ENCODE measurements at places on chromosomes 3 and 15. TPM values are rescaled to one million over a fixed set of nuclear protein-coding genes. Genes with fewer than 3 reads are reported as not detected.

DNA sequence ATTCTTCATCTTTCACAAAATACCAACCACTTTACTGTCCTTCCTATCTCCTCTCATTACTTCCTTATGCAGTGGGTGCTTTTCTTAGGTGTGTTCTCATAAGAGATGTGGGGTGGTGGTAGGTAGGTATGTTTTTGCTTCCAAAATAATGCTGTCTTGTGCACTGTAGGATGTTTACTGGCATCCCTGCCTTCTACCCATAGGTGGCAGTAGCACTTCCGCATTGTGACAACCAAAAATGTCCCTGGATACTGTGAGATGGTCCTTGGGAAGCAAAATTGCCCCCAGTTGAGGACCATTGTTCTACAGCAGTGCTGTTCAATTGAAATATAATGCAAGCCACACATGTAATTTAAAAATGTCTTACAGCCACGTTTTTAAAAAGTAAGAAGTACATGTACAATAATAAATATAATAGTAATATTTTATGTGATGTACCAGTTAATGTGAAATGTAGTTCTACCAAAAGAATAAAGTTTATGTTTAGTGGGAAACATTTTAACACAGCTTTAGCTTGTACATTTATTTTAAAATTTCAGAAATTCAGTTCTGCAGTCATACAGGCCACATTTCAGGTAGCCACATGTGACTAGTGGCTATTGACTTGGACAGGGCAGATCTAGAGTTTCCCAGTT, 75.2 kb downstream of the NEO1 start:
- peak; percentile 9 for DNase-seq

DNA sequence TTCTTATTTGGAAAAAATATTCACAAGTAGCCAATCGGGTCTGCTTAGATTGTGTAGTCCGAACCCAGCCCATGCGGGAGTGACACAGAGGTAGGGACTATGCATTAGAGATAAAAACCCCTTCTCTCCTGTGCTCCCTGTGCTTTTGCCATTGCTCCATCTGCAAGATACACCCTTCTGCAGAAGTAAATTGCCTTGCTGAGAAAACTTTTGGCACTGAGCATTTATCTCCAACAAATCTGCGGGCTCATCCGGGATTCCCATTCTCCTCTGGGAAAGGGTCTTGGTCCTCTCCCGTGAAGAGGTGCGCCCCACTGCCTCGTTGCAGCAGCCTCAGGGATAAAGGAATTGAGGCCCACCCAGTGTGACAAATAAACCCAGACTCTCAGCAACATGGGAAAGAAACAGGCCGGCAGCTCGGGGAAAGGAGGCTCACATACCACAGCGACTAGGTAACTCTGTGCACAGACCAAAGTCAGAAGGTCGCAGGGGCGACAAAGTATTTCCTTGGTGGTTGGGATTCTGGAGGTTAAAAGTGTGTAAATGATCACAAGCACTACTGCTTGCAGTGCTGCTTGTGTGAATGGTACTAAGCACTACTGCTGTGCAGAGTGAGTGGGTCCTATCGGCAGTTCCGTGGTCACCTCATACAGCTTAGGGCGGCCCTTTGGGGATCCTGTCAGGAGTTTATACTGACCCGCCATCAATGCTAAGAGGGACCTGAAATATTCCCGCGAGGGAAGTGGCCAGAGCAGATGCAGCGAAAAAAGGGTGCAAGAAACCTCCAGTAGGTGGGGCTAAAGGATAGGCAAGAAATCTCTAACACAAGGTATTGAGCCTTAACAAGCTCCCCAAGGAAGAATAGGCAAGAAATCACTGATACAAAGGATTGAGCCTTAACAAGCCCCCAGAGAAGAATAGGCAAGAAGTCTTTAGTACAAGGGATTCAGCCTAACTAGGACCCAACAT, 54.3 kb downstream of the GSK3B start:
- peak; percentile 25 for DNase-seq

DNA sequence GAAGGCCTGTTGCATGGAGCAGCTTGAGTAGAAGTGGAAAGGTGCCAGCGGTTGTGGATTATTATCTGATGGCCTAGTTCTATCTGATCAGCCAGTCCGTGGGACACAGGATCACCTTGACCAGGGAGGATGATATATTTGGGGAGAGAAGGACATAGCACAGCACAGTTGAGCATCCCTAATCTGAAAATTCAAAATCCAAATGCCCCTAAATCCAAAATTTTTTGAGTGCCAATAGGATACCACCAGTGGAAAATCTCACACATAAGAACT, 6.0 kb downstream of the CSPG4 start:
- no peak for DNase-seq

DNA sequence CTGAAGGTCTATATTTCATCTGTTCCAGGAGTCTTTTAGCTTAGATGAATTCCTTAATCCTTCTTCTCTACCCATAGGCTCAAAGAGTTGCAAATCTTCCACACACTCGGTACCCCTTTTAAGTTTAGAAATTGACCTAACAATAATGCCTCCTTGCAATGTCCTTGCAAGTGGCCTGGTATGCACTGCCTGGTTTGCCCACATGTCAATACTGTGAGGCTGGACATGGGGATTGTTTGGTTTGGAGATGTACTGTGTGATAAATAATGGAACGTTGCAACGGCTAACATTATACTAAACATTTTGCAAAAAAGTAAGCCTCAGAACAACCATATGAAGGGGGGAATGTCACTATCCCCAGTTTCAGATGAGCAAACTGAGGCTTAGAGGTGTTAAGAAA, 22.4 kb upstream of the TPM1 start:
- DNase-seq, result no peak

- no peak for DNase-seq
Observed at GRCh38 chr3:25555695-25556437, 108.8 kb downstream of the TOP2B start.

DNA sequence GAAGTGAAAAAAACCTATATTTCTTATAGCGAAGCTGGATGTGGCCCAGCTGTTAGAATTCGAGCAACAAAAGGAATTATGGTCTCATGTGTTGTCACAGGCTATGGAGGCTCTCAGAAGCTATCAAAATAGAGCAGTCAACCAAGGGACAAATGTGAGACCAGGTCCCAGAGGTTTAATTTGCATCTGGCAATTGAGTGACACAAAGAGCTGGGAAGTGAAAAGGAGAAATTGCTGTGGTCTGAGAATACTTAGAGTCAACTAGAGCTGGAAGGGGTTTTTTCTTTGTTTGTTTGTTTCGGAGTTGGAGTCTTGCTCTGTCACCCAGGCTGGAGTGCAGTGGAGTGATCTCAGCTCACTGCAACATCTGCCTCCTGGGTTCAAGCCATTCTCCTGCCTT, 61.3 kb upstream of the SMAD3 start:
- DNase-seq, result no peak

- DNase-seq, result no peak
Observed at GRCh38 chr3:121662742-121663141, 2.0 kb upstream of the HCLS1 start.

GRCh38 chr3:32482693-32483092, 20.0 kb downstream of the CMTM6 start:
- DNase-seq, result no peak

Gene C3orf70
- total RNA-seq, result not detected

Data from M059J (cell line).